ENCODE measurements at places on chromosomes 12 and 14.
A peak's percentile ranks its signal among the peaks of the same experiment; 100 is the strongest.

DNA sequence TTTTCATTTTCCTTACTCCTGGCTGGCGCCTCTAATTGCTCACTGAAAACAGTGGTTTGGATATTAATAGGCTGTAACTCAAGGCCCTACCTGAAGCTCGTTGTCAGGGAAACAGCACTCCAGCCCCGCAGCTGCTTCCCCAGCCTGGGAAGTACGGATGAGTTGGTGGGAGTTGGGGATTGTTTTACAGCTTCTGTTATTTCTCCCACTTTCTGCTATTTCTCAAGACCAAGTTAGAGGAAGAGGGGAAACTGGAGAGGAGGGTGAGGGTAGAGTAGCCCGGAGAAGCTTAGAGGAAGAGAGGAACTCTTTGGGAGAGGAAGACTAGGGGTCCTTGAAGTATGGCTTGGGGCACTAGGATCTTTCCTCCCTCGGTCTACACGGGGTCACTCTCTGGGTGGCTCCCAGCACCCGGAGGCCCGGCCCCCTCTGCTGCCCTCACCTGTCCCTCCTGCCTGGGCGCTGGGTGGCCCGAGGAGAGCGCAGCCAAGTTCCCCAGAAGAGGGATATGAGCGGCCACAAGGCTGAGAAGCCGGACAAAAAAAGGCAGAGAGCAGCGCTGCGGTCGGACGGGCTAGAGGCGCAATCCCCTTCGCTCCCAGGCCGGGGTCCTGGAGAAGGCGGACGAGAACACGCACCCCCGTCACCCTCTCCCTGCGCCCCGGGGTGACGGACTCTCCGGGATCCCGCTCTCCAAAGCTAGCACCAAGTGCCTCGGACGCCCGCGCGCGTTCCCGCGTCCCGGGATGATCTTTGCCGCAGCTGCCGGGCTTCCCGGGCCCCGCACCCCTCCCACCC is 671 bp downstream of the SPTB start:
- DNase-seq: no peak

GRCh38 chr14:66650491-66650911 is 142.6 kb downstream of the GPHN start:
- no peak for DNase-seq

GRCh38 chr12:112686373-112686772 is 105.2 kb upstream of the RPH3A start:
- DNase-seq: no peak

DNA sequence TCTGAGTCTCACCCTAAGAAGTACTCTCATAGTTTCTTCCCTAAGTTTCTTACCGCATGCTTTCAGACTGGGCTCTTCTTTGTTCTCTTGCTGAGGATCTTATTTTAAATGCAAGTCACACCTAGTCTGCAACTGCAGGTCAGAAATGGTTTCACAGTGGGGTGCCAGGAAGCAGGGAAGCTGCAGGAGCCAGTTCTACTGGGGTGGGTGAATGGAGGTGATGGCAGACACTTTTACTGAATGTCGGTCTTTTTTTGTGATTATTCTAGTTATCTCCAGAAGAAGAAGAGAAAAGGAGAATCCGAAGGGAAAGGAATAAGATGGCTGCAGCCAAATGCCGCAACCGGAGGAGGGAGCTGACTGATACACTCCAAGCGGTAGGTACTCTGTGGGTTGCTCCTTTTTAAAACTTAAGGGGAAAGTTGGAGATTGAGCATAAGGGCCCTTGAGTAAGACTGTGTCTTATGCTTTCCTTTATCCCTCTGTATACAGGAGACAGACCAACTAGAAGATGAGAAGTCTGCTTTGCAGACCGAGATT is 1.7 kb downstream of the FOS start:
- no peak for DNase-seq

DNA sequence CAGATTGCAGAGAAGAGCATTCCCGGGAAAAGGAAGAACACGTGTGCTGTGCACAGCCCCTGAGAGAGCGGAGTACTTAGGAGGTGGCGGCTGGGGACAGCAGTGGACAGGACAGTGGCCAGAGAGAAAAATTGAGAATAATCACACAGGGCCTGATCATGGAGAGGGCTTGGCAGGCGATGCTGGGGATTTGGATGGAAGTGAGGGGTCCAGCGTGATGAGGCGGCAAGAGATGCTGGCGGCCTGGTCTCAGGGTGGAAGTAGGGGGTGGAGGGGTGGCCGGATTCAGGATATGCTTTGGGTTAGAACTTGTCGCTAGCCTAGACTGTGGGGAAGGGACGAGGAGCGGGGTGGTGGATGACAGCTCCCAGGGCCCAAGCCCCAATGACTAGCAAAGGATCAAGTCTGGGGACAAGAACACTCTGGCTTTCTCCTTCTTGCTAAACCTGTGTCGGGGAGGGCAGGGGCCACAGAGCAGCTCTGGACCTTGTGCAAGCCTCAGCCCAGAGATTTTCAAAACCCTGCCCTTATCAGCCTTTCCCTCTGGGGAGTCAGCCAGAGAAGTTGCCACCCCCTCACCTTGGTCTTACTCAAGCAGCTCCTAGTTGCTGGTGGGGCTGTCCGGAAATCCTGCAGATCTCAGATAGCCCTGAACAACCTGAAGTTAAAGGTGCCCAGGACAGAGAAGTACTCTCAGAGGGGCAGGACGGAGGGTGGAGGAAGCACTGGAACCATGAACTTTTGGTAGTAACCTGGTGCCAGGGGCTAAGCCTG is 1.3 kb downstream of the HVCN1 start:
- no peak for DNase-seq

DNA sequence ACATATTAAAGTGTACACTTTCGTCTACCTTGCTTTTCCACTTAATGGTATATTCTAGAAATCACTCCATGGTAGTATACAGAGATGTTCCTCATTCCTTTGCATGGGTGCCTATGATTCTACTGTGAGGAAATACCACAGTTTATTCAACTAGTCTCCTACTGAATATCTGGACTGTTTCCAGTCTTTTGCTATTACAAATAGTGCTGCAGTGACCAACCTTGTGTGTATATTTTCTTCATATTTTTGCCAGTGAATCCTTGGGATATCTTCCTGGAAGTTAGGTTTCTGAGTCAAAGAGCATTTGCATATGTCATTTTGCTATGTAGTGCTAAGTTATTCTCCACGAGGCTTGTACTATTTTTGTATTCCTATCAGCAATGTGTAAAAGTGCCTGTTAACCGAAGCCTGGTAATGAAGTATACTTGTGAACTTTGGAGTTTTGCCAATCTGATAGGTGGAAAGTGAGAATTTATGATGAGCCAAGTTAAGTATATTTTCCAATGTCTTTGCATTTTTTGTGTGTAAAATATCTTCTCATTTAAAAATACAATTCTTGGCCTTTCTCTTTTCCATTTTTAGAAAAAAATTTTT is 31.3 kb upstream of the TMEM263 start:
- DNase-seq: no peak

GRCh38 chr12:53969588-53970259 is 3.2 kb upstream of the HOXC11 start:
- no peak for DNase-seq

GRCh38 chr14:102560458-102561261 is 31.8 kb upstream of the RCOR1 start:
- no peak for DNase-seq

DNA sequence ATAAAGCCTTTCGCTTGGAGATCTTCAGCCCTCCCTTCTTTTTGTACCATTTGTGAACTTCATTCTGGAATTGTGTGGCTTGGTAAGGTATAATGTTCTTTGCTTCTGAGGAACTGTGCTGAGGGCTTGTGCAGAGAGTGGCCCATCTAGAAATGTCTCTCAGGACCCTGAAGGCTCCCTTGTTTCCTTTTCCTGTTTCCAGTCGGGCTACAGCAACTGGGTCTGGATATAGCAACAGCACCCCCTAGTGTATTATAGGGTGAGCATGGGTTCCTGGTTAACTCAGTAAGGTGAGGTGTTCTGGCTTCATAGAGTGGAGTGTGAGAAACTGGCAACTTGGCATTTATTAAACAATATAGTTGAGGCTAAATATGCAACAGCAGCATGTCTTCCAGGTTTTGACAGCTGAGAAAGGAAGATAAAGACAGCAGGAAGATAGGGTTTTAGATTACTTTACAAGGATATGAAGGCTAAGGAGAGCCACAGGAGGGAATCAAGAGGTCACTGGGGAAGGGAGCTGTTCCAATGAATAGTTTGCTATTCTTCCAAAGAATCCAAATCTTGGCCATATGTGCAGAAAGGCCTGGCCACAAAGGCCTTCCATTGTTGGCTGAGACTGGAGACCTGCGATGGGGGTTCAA is 49.1 kb upstream of the RNU6-8 start:
- peak; percentile 21 for DNase-seq

DNA sequence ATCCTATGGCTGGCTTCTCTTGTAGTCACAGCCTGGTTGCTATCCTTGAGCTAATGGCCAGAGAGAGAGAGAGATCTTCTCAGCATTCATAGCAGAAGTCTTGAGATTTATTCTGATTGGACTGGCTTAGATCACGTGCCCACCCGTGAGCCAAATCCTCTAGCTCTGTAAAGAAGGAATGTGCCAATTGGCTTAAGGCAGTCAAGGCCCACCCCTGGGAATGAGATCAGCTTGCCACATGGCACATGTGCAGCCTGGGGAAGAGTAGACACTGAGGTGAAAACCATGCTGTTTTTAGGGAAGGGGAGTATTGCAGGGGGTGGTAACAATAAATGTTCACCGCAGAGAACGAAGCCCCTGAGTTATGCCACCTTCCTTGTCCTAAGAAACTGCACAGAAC is 36.3 kb downstream of the PLEKHG7 start:
- DNase-seq: no peak

GRCh38 chr14:102210421-102211042 is 70.8 kb downstream of the WDR20 start:
- no peak for DNase-seq

DNA sequence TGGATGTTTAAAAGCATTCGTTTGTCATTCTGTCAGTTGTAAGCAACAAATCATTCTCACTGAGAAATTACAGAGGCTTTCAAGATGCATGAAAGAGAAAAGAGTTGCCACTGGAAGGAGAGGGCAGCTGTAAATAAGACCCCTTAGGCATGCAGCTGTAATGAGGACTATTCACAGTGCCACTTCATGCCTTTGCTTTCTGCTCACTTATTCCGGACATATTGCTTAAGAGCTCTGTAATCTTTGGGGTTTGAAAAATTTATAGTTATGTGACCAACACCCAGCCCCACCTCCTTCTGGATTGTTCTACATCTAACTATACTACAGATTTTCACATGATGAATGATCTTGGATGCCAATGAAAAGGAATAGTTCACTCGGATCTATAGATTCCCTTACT is 194.8 kb upstream of the DCN start:
- DNase-seq: no peak

DNA sequence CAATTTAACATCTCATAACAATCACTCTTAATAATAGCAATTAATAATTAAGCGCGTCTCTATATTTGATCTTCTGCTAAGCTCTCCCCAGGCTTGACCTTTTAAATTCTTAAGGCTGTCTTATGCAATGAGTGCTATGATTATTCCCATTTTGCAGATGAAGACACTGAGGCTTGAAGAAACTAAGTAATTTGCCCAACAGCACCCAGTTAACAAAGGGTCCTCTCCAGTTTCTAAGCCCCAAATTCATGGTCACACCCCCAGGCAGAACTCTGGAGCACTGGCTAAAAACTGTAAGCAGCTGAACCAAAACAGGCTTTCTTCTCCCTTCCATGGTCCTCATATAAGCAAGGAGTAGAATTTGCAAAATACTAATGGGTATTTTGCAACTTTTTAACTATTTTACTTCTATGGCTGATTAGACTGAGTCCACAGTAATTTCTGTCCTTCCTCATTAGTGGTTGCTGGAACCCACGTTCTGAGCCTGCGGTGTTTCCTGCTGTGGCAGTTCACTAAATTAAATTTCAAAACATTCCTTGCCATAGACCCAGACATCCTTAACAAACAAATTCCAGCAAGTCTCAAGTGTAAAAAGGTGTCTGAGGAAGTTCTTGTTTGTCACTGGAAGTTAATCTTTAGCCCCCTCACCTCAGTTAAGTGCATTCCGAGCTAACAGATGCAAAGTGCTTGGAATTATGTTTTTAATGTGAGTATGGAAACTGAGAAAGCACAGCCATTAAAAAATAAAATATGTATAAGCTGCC is 76.5 kb downstream of the TMEM132D start:
- DNase-seq: no peak

DNA sequence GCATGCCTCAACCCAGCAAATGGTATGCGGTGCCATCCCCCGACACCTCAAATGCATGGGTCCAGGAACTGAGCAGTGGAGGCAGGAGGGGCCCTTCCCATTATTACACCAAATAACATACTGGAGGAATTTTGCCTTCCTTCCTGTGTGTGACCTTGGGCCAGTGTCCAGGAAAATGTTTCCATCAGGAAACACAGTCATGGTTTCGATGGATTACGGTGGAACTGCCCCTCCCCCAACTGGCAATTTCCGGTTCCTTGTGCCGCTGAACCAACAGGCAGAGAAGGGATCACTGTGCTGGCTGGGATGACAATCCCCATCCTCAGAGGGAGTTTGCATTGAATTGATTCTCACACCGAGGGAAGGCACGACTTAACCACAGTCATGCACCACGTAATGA is 9.1 kb upstream of the CDC42BPB start:
- no peak for DNase-seq

DNA sequence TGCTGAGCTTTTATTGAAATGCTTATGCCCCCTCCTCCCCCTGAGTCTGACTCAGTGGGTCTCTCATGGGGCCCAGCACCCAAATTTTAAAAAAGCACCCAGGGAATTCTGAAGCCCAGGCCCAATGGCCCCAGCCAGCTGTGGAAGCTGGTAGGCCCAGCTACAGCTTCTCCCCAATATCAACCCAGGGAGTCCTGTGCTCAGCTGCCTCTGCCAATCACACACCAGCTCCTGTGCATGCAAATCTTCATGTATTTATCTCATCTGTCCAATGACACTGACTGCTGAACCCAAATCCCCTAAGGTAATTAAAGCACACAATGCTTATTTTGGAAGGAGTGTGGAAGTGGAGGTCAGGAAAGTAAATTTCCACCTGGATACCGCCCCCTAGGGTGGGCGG is 76.3 kb downstream of the CCDC88C start:
- DNase-seq: no peak

GRCh38 chr14:99541211-99541610 is 60.0 kb downstream of the CCNK start:
- no peak for DNase-seq

DNA sequence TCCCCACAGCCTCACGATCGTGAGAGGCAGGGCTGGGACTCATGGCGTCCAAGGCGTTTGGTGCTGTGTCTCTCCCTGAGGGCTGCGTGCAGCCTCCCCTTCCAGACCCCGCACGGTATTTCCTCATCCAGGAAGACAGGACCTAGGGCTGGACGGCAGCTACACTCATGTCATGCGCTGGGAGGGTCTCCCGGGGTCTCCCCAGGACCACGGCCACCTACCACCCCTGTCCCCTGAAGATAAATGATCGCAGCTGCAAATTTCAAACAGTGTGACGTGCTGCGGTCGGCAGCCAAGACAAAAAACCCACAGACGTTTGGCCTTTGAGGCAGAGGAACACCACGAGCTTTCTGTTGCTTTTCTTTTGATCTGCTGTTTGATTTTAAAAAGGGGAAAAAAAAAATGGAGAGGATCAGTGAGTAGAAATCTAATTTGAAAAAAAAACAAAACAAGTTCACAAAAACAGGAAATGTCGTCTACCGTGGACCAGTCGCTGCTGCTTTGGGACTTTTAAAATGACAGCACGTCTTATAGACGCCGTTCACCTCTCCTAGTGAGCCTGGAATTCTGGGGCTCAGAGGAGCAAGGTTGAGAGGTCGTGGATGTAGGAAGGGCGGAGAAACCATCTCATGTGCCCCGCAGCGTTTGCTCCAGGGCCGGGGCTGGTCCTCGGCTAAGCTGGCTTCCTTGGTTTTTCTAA is 237.6 kb downstream of the SLC41A2 start:
- DNase-seq: peak; percentile 25

- DNase-seq: no peak
Observed at GRCh38 chr12:26749781-26750180, 83.2 kb downstream of the ITPR2 start.

- DNase-seq: no peak
Observed at GRCh38 chr12:54868690-54869089, 14.4 kb downstream of the MUCL1 start.
